ENCODE measurements at places on chromosomes 4 and X.
A peak's percentile ranks its signal among the peaks of the same experiment; 100 is the strongest.

DNA sequence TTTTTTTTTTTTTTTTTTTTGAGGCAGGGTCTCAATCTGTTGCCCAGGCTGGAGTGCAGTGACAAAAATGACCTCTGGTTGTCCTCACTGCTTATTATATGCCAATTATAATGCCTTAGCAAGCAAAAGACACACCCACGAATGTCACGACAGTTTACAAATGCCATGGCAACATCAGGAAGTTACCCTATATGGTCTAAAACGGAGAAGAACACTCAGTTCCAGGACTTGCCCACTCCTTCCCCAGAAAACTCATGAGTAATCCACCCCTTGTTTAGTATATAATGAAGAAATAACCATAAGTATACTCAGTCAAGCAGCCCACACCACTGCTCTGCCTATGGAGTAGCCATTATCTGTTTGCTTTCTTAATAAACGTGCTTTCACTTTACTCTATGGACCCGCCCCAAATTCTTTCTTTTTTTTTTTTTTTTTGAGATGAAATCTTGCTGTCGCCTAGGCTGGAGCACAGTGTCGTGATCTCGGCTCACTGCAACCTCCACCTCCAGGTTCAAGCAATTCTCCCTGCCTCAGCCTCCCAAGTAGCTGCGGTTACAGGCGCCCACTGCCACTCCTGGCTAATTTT lies 106.2 kb downstream of the SMIM20 start:
- peak; percentile 4 for DNase-seq

GRCh38 chrX:136694431-136695087 lies 46.6 kb downstream of the CD40LG start:
- DNase-seq: peak; percentile 40

GRCh38 chr4:166174717-166175490 lies 301.9 kb downstream of the TLL1 start:
- DNase-seq: no peak

GRCh38 chrX:120305531-120306141 lies 5.6 kb downstream of the TMEM255A start:
- peak; percentile 7 for DNase-seq

DNA sequence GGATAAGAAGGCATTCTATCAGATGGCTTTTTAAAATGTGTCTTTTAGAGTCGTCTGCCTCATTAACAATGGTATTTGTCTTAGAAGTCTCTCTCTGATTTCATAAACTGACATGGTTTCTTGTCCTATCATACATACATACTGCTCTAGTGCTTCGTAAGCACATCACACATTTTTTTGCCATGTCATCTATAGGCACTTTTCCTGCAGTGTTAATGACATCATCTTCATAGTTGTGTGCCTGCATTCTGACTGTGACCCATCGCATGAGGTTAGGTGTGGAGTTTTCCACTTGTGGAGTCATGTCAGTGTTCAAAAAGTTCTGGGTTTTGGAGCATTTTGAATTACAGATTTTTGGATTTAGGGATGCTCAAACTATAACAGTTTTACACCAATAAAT lies 361.6 kb upstream of the SPOCK3 start:
- DNase-seq: no peak

GRCh38 chrX:74800062-74800461 lies 125.2 kb downstream of the NEXMIF start:
- no peak for DNase-seq

GRCh38 chrX:125736008-125736729 lies 416.5 kb downstream of the TEX13C start:
- no peak for DNase-seq

DNA sequence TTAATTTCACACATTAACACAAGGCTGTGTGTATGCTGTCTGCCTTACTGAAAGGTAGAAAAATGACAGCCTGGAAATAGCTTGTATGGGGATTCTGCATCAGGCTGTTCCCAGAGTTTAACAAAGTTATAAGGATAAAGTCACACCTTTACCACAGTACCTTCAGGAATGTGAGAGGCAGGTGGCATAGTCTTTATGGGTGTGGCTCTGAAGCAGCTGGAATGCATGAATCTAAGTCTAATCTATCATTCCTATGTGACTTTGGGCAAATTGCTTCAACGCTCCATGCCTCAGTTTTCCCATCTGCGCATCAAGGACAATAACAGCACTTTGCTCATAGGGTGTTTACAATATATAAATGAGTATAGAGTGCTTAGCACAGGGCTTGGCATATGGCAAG lies 84.2 kb upstream of the EGFL6 start:
- DNase-seq: no peak

DNA sequence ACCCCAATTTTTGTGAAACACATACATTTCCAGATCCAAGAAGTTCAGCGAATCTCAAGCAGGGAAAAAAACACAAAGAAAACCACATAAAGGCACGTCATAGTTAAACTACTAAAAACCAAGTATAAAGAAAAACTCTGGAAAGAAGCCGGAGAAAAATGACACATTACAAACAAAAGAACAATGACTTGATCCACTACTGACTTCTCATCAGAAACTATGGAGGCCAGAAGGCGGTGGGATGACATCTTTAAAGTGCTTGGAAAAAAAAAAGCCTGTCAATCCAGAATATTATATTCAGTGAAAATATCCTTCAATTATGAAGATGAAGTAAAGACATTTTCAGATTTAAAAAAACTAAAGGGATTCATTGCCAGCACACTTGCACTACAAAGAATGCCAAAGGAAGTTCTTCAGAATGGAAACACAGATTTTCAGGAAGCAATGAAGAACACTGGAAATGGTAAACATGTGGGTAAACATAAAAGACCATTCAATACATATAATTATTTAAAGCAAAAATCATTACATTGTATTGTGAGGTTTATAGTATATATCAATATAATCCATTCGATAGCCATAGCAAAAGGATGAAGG lies 32.6 kb upstream of the PPP2R2C start:
- DNase-seq: no peak

GRCh38 chr4:67087897-67088296 lies 457.4 kb downstream of the CENPC start:
- no peak for DNase-seq

DNA sequence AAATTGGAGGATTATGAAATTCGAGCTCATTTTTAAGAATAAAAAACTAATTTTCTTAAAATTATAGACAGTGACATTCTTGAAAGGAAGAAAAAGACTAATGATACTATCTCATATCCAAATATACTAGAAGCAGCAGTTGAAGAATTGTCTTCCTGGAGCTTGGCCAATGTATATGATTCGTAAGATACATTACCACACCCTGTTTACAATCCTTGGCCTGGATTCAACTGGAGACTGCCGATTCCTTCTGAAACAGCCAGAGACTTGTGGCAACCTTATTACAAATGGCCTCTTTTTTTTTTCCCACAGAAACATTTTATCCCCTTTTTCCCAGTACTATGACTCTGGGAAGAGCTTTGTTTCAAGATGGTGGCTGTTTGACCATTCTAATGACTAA lies 571.2 kb upstream of the FAT1 start:
- DNase-seq: no peak

DNA sequence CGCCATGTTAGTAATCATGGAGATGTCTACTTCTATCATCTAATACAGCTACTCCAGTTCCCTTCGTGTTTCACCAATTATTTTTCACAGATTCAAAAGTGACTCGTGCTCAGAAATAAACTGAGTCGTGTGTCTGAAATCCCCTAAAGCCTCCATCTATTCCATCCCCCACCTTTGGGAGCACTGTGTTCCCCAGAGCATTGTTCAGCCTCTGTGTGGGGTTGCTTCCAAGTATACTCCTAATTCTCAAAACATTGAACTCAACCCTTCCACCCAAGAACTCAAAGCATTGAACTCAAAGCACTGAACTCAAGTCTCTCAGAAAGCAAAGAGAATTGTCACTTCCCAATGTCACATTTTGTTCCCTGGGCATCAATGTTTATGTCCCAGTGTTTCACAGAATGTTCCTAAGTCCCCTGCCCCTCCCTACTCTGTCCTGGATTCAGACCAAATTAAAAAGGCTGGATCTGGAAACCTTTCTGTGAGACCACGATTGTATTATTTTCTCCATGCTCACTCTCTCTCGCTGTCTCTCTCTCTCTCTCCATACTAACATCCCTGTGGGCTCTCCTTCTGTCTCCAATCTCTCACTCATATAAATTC lies 138.5 kb upstream of the QRFPR start:
- DNase-seq: no peak

- no peak for DNase-seq
These were observed 28.9 kb upstream of the TLL1 start for GRCh38 chr4:165844161-165844560.

DNA sequence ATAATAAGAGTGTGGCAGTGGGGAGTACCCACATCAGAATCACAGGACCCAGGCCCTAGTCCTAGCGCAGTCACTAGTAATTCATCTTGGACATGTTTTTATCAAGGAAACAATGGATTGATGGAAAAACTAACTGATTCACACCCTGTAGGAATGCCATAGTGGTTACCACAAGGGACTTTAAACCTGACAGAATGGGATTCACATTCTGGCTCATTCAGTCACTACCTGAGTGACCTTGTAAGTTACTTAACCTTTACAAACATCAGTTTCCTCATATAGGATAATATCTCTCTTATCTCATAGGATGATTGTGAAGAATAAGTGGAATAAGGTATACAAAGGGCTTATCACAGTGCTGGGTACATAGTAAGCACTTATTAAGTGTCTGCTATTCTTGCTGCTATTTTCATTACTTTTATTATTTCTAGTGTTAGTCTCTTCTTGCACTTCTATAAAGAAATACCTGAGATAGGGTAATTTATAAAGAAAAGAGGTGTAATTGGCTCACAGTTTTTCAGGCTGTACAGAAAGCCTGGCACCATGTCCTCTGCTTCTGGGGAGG lies 247.5 kb upstream of the KLF3 start:
- DNase-seq: no peak

DNA sequence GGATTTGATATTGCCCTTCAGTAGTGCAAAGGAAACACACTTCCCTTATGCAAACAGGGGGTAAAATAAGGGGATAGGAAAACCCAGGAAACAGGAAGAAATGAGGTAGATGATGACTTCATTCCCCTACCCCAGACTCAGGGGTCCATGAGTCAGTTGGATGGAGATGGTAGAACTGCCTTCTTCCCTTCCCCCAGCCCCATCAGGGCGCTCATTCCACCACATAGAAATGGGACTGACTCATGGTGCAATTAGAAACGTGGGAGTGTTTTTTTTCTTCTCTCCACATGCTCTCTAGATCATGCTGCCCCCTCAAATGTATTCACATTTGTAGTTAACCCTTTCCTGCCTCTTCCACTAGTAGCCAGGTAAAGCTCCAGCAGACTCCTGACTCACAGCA lies 23.1 kb upstream of the ARMCX2 start:
- no peak for DNase-seq

DNA sequence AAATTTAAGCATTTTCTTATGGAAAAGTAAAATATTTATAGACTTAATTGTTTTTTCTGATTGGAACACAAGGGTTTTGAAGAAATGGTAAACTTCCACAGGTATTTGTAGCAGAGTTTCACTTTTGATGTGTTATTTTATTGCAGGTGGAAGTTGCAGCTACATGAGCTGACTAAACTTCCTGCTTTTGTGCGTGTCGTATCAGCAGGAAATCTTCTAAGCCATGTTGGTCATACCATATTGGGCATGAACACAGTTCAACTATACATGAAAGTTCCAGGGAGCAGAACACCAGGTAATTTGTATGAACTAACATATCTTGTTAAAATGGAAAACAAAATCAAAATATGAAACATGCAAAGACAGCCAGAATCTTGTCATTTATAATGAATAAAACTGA lies 117.4 kb downstream of the DIPK2B start:
- DNase-seq: no peak

- no peak for DNase-seq
These were observed 1045.0 kb upstream of the ADGRL3 start for GRCh38 chr4:60155088-60155487.

- no peak for DNase-seq
These were observed at the start of gene SLC4A4 for GRCh38 chr4:71338846-71339593. Gene SLC4A4, plus strand, starts transcription at chr4:71339020.

Data from CD4-positive, alpha-beta T cell treated with Interferon gamma for 1 hour (primary cell).